Fibroblast of villous mesenchyme (primary cell): ENCODE measurements at places on chromosomes 1 and 21. TPM values are rescaled to one million over a fixed set of nuclear protein-coding genes. Genes with fewer than 3 reads are reported as not detected.

The KCNT2 gene
- total RNA-seq: 3.2 and 7.3 TPM in 2 replicates

The RNU1-1 gene
- total RNA-seq: under 0.01 TPM in 1 of 2 replicates, not detected in the other

The TESK2 gene
- total RNA-seq: 1.6 and 2.2 TPM in 2 replicates

The SELE gene
- not detected in 2 replicates for total RNA-seq

The TMEM183A gene
- 102 and 139 TPM in 2 replicates for total RNA-seq

The RGS13 gene
- not detected in 2 replicates for total RNA-seq

The HOOK1 gene
- total RNA-seq: not detected in 2 replicates

The DENND2D gene
- 2.3 and 4.3 TPM in 2 replicates for total RNA-seq
